Chondrocyte (in vitro differentiated cells): ENCODE measurements at places on chromosomes 4 and X. TPM values are rescaled to one million over a fixed set of nuclear protein-coding genes. Genes with fewer than 3 reads are reported as not detected.

DNA sequence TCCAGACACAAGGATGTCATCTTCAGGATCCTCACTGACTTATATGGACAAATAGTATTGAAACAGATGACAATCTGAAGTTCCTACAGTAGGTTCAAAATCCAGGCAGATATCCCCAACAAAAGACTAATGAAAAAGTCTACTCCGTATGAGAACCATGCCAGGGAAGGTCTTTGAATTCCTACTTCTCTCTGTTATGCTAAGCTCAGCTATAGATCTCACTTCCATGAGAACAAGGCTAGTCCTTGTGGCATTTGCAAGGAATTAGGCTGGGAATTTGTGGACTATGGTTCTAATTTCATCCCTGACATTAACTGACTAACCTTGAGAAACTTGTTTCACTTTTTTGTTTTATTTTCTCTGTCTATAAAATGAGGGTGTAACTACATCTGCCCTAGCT lies 229.8 kb downstream of the IL1RAPL2 start:
- no peaks in the 10 kb centered on the region for H3K36me3 ChIP-seq
- no peaks in the 10 kb centered on the region for H3K4me1 ChIP-seq
- H3K4me3 ChIP-seq, result no peak overlapping the region
- no peaks in the 10 kb centered on the region for H3K27me3 ChIP-seq
- no peak for DNase-seq

DNA sequence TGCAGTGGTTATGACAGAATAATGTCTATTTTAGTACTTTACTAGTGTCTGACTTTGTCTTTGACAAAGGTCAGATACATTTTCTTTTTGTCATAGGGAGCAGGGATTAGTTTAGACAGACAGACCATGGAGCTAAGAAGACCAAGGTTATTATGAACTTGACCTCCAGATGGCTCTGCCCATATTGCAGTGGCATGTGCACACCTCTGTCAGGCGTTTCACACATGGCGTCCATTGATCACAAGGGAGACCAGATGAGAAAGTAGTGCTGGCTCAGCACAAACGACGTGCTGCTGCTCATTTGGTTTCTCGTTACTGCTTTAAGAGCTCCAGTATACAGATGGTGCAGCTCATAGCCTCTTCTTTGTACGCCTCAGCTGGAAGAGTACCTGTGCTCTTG lies 56.3 kb upstream of the HPSE start:
- H3K27ac ChIP-seq, result no peak overlapping the region
- H3K4me3 ChIP-seq, result no peak overlapping the region
- DNase-seq, result no peak
- no peaks in the 10 kb centered on the region for H3K27me3 ChIP-seq
- H3K36me3 ChIP-seq, result no peaks in the 10 kb centered on the region

- no peak for DNase-seq
- peaks cover 20% of the 10 kb centered on the region for H3K4me1 ChIP-seq
- no peak overlapping the region for H3K27ac ChIP-seq
These were observed 30.1 kb upstream of the SPARCL1 start for GRCh38 chr4:87559090-87559837.

DNA sequence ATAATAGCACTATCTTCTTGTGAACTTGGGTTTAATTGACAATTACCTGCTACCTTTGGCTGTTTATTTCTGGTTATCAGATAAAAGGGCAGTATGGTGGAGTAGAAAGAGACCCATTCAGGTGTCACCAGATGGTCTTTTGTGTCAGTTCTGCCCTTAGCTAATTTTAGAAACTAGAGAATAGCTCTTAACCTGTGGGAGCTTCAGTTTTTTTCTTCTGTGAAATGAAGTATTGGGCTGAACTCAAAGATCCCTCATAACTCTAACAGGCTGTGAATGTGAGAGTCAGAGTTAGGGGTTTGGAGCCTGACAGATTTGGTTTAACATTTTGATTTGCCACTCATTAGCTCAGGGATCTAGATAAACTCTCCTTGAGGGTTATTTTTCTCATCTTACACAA lies 335.2 kb downstream of the PPP1R2C start:
- DNase-seq, result no peak
- no peak overlapping the region for H3K27ac ChIP-seq

- H3K4me1 ChIP-seq, result peaks cover 56% of the 10 kb centered on the region
- H3K4me3 ChIP-seq, result no peak overlapping the region
- no peak overlapping the region for H3K27ac ChIP-seq
- H3K27me3 ChIP-seq, result no peaks in the 10 kb centered on the region
- no peak for DNase-seq
- peaks cover 5% of the 10 kb centered on the region for H3K36me3 ChIP-seq
These were observed 23.4 kb downstream of the SMS start for GRCh38 chrX:21963731-21964405.

DNA sequence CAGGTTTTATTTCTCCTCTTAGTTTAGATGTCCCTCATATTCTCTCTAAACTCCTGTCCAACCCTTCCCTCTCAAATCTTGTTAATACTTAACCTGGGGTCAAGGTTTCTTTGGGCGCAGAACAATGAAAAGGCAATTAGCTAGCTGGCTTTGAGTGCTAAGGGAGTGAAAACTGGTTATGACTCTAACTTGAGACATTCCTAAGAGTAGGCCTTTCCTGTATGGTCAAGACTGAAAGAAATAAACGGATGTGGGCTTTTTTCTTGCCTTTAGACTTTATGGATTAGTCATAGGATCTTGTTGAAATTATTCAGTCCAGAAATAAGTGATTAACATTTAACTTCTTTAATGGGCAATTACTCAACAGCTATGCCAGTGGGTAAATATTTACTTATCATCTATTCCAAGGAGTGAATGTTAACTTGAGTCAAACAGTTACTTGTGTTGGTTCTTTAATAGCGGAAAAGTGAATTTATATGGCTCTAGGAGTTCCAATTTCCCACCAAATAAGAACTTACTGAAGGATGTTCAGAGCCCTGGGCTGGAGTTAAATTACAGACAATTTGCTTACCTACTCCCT lies 141.7 kb upstream of the SCML1 start:
- peak overlapping the region; percentile 86 for H3K27ac ChIP-seq
- H3K4me3 ChIP-seq, result no peak overlapping the region
- no peaks in the 10 kb centered on the region for H3K36me3 ChIP-seq
- H3K27me3 ChIP-seq, result no peaks in the 10 kb centered on the region
- H3K4me1 ChIP-seq, result peaks cover 92% of the 10 kb centered on the region

GRCh38 chr4:147009875-147010274 lies 64.2 kb upstream of the TTC29 start:
- H3K4me1 ChIP-seq, result no peaks in the 10 kb centered on the region
- H3K36me3 ChIP-seq, result no peaks in the 10 kb centered on the region
- no peak for DNase-seq
- no peak overlapping the region for H3K4me3 ChIP-seq

GRCh38 chrX:141989815-141990214 lies 86.1 kb downstream of the MAGEC1 start:
- no peak for DNase-seq
- no peak overlapping the region for H3K27ac ChIP-seq
- H3K4me1 ChIP-seq, result no peaks in the 10 kb centered on the region
- H3K36me3 ChIP-seq, result no peaks in the 10 kb centered on the region
- no peaks in the 10 kb centered on the region for H3K27me3 ChIP-seq

The SUPT20HL2 gene
- not detected in 3 replicates for total RNA-seq

The DACH2 gene
- not detected in 3 replicates for total RNA-seq
